ENCODE measurements at places on chromosomes 1 and 21.

DNA sequence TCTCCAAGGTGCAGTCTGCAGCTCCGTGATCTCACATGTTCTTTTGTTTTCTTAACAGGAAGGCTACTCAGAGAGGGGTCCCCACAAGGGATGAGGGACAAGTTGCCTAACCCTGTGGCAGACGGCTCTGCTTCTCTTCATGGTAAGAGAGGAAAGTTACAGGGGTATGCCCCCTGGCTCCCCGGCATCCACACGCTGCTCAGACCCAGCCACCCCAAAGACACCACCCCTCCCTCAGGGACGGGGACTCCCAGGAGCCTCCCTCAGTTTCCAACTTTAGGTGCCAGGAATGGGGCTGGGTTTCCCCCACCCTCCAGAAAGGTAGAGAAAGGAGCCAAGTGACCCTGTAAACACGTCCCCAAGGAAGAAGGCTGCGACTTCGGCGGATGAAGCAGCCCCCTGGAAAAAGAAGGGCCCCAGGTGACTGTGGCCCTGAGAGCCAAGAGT lies 19.7 kb downstream of the OPTC start:
- no peak for DNase-seq

- DNase-seq = no peak
Measured at GRCh38 chr1:96492236-96492635, 229.3 kb upstream of the PTBP2 start.

DNA sequence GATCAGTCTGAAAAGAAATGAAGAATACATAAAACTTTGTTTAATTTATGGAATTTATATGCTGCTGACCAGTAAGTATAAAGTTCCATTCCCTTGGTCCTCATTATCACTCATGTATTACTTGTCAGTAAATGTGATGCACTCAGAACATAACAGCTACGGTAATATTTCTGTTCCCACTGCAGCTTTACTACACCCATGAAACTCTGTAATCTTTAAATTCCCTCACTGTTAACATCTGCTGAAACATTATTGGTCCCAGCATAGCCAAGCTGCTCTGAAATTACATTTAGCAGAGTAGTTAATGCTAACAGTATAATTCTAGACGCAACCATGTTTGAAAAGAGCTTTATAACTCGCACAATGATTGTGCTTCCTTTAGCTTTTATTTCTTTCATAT lies 238.4 kb downstream of the GPATCH2 start:
- DNase-seq = no peak

DNA sequence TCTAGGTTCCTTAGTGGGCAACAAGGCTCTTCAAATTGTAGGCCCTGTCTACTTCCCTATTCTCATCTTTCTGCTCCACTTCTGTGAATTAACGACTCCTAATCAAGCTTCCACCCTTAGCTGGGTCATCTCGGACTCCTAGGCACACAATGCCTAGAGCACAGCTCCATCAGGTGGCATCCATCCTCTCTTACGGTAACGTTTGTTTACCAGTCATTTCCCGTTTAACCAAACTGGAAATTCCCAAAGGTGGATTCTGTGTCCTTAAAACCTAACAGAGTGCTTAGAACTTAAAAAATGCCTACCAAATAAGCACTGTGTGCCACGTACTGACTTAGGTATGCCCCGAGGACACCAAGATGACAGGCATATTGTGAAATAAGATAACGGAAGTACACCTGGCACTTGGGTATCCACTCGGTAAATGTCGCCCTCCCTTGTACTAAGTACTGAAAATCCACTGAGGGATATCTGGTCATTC lies 1.5 kb downstream of the PARP1 start:
- no peak for DNase-seq

DNA sequence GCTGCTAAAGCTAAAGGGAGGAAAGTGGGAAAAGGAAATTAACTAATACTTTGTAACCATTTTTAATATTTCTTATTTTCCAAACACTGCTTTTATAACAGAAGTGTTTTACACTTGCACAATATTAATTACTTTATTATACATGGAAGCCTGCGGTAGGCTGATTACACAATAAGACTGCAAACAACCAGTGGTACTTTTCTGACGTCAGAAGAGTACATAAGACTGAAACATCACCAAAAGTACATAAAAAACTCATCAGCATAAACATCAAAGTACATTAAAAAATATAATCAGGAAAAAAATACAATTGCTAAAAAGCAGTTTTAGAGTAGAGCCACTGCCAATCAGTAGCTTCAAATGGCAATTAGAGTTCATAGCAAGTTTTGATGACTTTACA lies 4.6 kb downstream of the ZNF281 start:
- DNase-seq = no peak

Measured in coronary artery (tissue), 2 donors.